Activated CD8-positive, alpha-beta T cell treated with anti-CD3 and anti-CD28 coated beads, Interleukin-2, amount 10 ng/mL, durations not matched to agents 7 days and 5 days (primary cell): ENCODE measurements at places on chromosomes 2 and 18. TPM values are rescaled to one million over a fixed set of nuclear protein-coding genes. Genes with fewer than 3 reads are reported as not detected.

Gene PLEK
- total RNA-seq, result 4.5 TPM

Gene IL1A
- not detected for total RNA-seq

Gene ALPP
- total RNA-seq, result not detected

Gene REG3A
- not detected for total RNA-seq

Gene DTNA
- total RNA-seq, result not detected

Gene ZNF396
- total RNA-seq, result 0.32 TPM

Gene KIF5C
- total RNA-seq, result 6.5 TPM

Gene CCT7
- total RNA-seq, result 362 TPM
